DMS 273 treated with DMSO at 0.1 percent for 48 hours (cell line): ENCODE measurements at places on chromosomes 11 and 22.

DNA sequence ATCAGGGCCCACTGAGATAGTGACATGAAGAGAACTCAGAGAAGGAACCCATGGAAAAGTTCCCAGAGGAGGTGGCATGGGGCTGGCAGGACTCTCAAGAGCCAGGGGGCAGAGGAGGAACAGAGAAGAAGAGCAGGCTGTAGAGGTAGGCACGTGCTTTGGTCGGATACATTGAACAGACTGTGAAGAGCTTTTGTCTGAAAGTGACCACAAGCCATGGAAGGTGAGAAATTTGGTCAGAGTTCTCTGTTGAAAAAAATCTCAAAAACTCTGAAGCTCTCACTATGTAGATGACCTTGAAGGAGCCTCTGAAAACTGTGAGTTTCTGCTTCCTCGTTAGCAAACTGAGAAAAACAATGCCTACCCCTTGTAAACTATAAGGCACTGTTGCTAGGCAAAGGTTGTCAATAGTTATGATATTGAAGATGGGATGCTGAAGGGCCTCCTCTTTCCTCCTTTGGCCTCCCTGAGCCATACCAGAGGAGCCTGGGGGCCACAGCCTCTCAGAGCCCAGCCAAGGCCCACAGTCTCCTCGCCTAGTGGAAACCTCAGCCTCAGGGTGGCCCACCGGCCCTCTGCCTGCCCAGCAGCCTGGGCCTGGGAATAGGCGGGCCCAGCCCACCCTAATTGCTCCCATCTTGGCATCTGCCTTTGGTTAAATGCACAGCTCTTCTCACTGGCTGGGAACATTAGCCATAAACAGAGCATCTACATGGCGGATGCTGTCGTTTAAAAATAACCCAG is 415.7 kb downstream of the SOX6 start:
- no peak for DNase-seq

- DNase-seq: no peak
These were observed 326.6 kb downstream of the MN1 start for GRCh38 chr22:27474711-27475547.

DNA sequence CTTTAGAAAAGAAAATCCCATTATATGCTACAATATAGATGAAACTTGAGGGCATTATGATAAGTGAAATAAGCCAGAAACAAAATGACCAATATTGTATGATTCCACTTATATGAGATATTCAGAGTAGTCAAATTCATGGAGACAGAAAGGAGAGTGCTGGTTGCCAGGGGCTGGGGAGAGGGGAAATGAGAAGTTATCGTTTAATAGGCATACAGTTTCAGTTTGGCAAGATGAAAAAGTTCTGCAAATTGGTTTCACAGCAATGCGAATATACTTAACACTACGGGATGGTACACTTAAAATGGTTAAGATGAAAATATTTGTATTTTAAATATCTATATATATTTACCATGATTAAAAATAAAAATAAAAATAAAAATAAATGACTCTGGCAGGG is 31.1 kb upstream of the RDX start:
- DNase-seq: no peak

DNA sequence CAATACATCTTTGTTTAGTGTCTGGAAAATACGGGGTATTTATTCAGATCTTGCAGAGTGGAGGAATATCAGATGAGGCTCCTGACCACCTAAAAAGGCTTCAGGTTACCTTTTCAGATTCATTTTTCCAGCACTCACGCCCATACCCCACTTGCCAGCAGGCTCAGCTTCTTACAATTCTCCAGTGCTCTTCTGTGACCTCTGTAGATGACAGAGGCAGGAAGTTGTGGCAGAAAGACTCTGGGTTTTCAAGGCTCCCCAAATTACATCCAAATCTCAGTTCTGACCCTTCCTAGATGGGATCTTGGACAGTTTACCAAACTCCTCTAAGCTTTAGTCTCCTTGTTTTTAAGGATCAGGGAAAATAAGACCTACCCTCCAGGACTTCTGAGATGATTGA is 61.1 kb downstream of the SYTL2 start:
- no peak for DNase-seq

DNA sequence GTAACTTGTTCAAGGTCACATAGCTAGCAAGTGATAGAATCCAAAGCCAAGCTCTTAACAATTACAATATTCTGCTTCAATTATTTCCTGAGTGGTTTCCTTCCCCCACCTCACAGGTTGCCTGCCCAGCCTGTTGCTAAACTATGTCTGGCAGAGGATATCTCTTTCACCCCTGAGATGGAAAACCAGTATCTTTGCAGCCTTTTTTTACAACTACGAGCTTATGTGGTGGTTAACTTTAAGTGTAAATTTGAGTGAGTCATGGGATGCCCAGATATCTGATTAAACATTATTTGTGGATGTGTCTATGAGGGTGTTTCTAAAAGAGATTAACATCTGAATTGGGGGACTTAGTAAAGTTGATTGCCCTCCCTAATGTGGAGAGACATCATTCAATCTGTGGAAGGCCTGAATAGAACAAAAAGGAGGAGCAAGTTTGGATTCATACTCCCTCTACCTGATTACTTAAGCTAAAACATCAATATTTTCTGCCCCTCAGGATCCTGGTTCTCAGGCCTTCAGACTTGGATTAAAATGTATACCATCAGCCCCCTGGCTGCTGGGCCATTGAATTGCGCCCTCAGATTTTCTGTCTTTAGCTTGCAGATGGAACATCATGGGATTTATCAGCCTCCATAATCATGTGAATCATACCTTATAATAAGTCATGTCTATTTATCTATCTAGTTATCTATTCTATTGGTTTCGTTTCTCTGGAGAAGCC is 911.9 kb downstream of the METTL15 start:
- DNase-seq: no peak

GRCh38 chr22:28012832-28013460 is 93.9 kb upstream of the PITPNB start:
- DNase-seq: no peak

DNA sequence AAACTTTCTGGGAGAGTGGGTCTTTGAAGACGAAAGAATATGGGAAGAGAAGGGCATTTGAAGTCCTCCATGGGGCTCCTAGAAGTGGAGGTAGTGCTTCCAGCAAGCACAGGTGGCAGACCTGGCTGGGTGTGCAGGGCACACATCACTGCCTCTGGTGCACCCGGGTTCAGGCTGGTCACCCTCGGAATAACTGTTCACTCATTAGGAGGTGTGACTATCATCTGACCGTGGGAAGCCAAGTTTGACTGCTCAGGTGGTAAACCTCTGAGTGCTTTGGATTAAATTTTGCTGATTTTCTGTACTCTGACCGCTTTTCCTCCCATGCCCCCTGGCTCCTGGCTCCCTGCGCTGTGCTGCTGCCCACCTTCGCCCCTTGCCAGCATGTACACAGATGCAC is 11.1 kb downstream of the ADAMTS15 start:
- no peak for DNase-seq

- DNase-seq: no peak
These were observed 1191.9 kb downstream of the BRD1 start for GRCh38 chr22:48635816-48636215.

DNA sequence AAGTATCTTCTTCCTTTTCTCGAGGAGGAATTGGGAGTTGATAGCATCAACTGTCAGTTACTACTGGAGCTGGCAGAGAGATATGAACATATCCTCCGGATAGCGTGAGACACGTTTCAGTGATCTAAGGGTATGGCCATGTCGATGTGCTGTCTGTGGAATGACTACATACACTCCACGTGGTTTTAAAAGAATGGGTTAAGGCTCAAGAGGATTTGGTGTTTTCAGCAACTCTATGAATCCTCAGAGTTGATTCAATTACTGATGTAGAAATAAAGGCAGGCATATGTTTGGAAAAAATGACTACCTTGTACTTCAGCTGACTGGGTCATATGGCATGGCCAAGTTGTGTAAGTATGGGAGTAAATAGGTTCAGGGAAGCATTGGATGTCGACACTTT is 22.9 kb downstream of the MMP13 start:
- no peak for DNase-seq

GRCh38 chr22:36580846-36581245 is 51.9 kb upstream of the EIF3D start:
- DNase-seq: no peak

DNA sequence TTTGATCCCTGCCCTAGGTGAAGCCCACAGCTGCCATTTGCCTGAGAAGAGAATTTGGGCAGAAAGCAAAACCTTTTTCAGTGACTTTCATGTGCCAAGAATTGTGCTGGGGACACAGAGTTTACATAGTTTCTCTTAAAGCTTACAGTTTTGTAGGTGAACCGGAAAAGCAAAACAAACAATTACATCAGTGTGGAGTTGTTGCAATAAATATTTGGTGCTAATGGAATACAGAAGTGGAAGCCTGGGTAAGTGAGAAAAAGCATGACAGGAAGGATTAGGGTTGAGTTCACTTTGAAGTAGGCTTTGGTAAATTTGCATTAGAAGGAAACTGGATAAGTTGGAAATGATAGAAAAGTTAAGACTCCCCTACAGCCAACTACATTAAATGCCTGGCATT is 82.7 kb downstream of the RASSF10 start:
- DNase-seq: no peak

GRCh38 chr22:42997582-42998090 is 17.3 kb downstream of the PACSIN2 start:
- DNase-seq: no peak

DNA sequence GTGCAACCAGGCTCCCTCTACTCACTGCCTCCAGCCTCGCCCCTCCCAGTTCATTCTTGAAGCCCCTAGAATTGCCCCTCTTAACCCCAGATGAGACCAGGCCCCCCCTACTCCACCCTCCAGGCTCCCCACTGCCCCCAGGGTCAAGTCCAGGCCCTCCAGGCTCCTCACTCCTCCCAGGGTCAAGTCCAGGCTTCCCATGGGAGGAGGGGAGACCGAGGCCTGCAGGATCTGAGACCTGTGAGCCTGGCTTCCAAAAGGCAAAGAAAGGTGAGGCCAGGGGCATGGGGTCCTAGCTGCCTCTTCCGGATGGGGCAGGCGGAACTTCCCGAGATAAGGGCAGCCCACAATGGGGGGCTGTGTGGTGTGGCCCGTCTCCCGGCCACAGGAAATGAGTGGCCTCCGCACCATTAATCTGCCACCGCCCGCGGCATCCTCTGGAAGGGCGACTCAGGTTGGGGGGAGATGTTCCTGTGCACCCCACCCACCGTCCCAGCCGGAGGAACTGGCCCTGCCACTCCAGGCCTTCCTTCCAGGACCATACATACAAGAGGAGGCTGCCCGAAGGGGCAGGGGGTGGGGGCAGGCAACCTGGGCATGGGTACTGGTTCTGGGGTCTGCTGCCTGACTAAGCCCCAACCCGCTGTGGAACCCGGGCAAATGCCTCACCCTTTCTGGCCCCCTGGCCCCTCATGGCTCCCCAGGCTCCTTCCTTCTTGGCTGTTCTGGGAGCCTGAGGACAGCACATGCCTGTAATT is 35.1 kb upstream of the WNT11 start:
- DNase-seq: no peak

DNA sequence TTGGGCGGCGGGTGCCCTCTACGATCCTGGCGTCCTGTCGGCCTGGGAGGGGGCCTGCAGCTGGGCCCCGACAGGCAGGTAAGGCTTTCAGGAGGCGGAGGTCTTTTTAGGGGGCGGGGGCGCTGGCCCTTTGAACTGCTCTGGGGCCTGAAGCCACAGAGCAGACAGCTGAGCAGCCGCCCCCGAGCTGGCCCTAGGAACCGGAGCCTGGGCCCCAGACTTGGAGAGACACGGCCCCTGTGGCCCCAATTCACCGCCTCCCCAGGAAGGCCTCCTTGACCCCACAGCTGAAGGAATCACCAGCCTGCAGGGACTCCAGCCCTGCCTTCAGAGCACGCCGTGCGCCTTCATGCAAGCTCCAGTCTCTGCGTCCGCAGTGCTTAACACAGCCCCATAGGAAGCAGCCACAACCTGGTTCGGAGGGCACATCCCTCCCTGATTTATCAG is 618 bp upstream of the CERK start:
- no peak for DNase-seq

DNA sequence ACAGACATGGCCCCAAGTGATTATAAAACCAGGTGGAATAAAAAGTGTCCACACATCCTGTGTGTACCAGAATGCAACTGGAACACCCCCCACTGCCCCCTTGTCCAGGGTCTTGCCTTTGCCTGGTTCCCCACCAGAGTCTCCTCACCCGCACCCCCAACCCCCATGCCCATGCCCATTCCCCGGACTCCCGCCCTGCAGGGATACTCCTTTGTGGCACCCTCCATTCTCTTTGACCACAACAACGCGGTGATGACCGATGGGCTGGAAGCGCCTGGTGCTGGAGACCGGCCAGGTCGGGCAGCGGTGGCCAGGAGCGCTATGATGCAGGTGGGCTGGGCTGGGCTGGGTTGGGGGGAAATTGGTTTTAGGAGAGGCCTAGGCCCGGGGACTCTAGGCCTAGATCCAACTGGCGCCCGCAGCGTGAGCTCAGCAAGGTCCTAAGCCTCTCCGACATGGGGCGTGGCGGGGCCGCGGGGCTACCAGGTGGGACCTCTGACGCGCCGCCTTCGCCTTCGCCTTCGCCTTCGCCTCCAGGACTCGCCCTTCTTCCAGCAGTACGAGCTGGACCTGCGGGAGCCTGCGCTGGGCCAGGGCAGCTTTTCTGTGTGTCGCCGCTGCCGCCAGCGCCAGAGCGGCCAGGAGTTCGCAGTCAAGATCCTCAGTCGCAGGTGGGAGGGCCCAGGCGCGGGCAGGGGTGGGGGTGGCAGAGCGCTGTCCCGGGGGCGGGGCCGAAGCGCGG is 9.1 kb downstream of the RPS6KA4 start:
- DNase-seq: no peak

GRCh38 chr11:113256431-113257202 is 57.8 kb upstream of the TTC12 start:
- DNase-seq: no peak

GRCh38 chr22:49087716-49088601 is 739.7 kb downstream of the BRD1 start:
- no peak for DNase-seq

- no peak for DNase-seq
These were observed 441 bp downstream of the TCN2 start for GRCh38 chr22:30607300-30607930.

GRCh38 chr11:12170984-12171383 is 60.6 kb downstream of the MICAL2 start:
- DNase-seq: no peak

GRCh38 chr22:17262976-17263375 is 43.7 kb upstream of the ADA2 start:
- DNase-seq: no peak

- DNase-seq: no peak
These were observed 43.5 kb downstream of the MYH9 start for GRCh38 chr22:36344106-36344827.

- no peak for DNase-seq
These were observed 518 bp upstream of the CHRM1 start for GRCh38 chr11:62921573-62922188.

GRCh38 chr11:117978991-117979390 is 7.2 kb upstream of the IL10RA start:
- DNase-seq: no peak

DNA sequence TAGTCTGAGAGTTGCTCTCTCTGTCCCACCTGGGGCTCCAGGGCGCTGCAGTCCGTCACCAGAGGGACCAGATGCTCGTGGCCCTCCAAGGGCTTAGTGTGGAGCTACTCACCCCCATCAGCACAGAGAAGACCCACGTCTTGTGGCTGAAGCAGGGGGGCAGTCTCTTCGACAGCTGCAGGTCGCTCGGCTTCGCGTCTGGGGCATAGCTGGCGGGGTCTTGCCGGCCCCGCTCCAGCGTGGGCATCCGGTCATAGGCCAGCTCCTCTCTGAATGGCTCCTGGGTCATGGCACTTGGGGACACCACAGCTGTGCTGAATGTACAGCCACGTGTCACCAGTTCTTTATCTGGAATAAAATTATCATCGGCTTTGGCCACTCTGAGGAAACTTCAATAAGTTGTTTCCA is 608 bp downstream of the MLC1 start:
- DNase-seq: no peak

- DNase-seq: no peak
These were observed 199.5 kb downstream of the MYO18B start for GRCh38 chr22:25941365-25941960.

GRCh38 chr22:49012712-49013395 is 814.8 kb downstream of the BRD1 start:
- DNase-seq: no peak
